HCEC 1CT (cell line): ENCODE measurements at places on chromosomes 1 and 21.

DNA sequence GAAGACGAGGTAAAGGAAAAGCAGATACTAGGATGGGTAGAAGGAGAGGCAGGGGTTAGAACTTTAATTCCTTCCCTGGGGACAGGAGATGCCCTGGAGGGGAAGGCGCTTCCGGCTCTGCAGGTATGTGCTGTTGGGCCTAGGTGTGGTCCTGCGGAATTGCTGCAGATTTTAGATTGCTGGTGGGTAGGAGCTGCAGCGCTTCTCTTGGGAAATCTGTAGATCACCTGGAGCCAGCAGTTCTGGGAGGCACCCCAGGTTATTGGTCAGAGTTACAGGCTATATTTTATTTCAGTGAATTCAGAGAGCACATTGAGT is 1.1 kb downstream of the MGST3 start:
- DNase-seq: no peak

DNA sequence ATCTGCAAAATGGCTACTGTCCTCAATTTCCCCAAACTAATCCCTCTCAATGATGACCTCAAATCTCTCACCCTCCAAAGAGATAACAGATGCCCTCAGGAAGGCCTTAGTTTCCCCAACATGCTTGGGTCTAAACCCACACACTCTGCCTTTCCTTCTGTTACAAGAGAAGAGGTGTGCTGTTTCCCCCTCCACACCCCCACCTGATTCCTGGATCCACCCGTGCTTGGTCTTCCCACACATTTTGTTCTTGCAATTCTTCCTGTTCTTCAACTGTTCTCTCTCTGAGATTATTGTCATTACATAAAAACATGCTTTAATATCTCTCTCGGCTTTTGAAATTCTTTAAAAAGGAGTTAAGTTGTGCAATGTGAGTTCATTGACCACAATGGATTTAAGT is 5.7 kb upstream of the CBR3 start:
- DNase-seq: no peak

- DNase-seq: peak; percentile 61
Observed at GRCh38 chr1:205144751-205145150, 23.0 kb upstream of the RBBP5 start.

DNA sequence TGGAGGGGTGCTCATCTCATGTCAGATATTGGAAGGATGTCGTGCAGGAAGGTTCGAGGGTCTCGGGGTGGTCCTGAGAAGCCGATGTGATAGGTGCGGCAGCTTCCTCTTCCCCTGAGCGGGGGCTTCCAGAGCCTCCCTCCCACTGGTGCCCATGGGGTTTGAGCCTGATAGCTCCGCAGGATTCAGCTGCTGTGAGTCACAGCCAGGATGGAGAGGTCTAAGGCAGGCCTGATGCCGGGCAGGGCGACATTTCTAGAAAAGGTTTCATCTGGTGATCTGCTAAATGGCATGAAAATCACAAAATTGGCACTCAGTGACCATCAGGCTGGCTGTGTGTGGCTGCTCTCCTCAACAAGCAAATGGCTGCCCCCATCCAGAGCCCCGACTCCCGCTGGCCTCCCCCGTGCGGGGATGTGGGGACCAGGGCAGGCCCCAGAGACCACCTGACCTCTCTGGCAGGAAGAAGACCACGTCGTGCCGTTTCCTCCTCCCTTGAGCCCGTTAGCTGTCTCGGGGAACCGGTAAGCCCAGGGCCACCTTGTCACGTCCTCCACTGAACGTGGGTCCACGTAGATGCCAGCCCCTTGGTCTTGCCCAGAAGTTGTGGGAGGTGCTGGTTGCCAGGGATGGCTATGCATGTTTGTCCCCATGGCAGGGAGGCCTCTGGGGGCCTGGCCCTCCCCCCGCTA is 66.1 kb downstream of the SKI start:
- no peak for DNase-seq

DNA sequence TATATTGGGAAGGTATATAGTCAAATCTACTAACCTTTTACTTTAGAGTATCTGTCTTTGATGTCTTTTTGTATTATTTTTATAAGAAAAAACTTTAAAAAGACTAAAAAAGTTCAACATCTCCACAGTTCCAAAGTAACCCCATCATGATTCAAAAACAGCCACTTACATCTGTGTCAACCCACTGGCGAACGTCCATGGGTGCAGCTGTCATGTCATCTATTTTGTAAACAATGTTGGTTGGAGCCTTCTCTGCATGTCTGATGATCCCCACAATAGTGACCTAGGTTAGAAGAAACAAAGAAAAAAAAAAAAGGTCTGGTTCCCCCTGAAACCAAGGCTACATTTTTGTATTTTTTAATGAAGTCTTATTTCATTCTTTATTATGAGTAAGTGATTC is 28.0 kb upstream of the SMPDL3B start:
- DNase-seq: no peak

- no peak for DNase-seq
Observed at GRCh38 chr1:2604844-2605508, 18.4 kb downstream of the PRXL2B start.

DNA sequence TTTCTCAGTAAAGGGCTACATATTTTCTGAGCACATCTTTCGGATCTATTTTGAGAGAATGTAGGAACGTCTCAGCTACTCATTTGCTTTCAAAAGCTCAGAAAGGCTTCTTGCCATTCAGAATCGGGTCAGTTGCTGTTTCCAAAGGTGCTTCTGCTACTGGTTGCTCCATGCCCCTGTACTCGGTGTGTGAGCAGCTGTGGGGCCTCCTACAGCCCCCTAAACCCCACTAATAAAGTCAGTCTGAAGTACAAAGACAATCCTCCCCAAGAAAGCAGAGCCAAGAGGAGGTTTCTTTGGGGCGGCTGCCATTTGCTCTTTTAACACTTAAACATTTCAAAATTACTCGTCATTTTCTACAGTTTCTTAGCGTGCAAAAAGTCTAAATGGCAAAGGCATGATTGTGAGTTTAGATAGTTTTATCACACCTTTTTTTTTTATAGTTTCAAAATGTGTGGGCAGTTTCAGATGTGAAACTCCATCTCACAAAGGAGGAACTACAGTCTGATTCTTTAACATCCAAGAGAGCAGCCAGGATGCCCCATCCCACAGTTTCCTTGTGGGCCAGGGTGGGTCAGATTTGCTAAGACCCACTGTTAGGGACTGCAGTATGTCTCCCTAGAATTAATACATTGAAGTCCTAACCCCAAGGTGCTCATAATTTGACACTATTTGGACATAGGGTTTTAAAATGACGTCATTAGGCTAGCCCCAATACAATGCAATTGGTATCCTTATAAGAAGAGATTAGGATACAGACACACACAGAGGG is 4.1 kb downstream of the RUNX1 start:
- no peak for DNase-seq

DNA sequence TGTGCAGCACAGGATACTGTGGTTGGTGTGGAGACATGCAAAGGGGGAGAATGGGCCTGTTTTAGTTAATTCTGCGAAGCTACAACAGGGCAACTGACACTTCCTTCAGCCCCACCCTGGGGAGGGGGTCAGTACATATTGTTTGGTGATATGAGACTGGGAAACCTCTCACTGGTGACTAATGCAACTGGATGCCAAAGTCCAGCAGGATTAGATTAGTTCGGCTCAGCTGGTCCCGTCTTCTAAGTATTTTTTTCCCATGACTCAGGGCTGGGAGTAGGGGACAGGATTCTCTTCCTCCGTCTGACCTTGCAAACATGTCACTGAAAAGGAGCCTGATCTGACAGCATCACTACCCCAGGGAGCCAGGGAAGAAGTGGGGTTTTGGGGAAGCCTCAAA is 43.0 kb downstream of the PLXNA2 start:
- DNase-seq: peak; percentile 78

- DNase-seq: no peak
Observed at GRCh38 chr1:27521861-27522431, 32.0 kb upstream of the WASF2 start.

GRCh38 chr1:199243423-199244061 is 604.7 kb downstream of the PTPRC start:
- peak; percentile 51 for DNase-seq

DNA sequence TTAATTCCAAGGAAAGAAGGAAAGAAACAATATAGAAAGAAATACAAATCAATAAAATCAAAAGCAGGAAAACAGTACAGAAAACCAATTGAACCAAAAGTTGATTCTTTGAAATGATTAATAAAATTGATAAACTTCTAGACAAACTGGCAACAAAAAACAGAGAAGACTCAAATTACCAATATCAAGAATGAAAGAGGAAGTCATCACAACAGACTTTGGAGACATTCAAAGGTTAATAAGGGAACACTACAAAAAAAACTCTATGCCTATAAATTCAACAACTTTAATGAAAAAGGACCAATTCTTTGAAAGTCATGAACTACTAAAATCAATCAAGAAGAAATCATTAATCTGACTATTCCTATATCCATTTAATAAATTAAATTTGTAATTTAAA is 329.3 kb upstream of the NR5A2 start:
- DNase-seq: no peak

- DNase-seq: no peak
Observed at GRCh38 chr1:110083866-110084226, 13.4 kb upstream of the ALX3 start.

- DNase-seq: no peak
Observed at GRCh38 chr1:54989473-54989872, 9.0 kb downstream of the TMEM61 start.

DNA sequence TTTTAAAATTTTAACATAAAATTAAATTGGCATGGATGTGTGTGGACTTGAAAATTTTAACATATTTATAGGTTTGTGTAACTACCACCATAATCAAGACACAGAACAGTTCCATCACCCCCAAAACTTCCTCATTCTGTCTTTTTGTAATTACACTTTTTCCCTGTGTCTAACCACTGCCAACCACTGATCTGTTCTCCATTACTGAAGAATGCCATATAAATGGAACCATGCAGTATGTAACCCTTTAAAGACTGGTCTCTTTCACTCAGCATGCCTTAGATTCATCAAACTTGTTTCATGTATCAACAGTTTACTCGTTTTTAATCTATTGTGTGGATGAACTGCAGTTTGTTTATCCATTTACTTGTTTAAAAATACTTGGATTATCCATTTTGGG is 13.0 kb upstream of the AHCYL1 start:
- no peak for DNase-seq

- peak; percentile 13 for DNase-seq
Observed at GRCh38 chr1:167617153-167618147, 12.6 kb upstream of the RCSD1 start.

GRCh38 chr1:221940631-221941030 is 198.7 kb upstream of the DUSP10 start:
- DNase-seq: no peak

DNA sequence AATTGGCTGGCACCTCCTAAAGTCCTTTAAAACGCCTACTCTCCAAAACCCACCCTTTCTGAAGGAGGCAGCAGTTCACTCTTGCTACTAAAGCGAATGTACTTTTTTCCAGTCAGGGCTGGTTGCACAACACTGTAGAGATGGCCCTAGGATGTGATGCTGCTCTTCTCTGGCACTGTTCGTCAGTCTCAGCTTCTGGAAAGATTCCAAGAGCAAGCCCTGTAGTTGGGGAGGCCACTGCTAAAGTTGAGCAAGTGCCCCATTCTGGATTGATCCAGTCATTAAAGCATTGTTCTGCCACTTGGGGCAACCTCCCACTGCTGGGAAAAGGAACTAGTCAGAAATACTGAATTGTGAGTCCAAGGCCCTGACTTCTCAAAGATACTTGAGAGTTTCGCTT is 28.5 kb upstream of the KCNQ4 start:
- no peak for DNase-seq

DNA sequence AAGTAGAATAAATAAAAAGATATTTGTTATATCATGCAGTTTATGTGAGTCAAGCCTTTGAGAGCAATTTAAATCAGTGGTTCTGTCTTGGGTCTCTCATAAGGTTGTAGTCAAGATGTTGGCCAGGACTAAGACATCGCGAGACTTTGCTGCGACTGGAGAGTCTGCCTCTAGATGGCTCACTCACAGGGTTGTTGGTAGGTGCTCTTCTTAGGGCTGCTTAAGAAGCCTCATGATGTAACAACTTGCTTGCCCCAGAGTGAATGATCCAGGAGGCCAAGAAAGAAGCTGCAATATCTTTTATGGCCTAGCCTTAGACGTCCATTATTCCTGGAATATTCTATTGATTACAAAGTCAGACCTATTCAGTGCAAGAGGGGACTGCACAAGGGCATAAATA is 73.1 kb upstream of the CACHD1 start:
- peak; percentile 26 for DNase-seq

DNA sequence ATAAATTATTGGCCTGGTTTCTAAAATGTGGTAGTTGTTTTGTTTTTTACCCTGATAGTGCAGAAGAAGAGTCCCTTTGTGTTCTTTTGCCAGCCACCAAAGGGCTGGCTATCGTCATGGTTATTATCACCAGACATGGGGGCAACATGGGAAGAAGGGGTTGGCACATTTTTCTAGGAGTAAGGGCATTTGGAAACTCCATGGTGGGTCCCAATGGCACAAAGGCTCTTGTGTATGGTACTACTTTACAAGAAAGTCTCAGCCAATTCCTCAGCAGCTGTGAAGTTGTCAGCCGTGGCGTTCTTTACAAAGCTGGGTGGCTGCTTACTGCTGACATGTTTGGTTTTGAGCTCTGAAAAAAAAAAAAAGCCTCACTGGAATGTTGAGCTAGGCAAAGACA is 330.4 kb upstream of the ESRRG start:
- no peak for DNase-seq

DNA sequence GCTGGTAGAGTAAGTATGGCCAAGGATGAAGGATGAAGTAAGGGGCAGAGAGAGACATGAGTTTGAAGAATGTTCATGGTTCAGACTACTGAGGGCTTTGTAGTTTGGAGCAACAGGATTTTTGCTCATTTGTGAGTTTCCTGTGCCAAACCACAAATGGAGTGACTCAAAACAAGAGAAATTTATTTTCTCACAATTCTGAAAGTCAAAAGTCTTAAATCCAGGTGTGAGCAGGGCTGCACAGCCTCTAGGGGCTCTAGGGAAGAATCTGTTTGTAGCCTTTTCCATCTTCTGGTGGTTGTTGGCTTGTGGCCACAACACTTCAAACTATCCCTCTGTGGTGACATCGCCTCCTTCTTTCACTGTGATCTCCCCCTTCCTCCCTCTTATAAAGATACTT is 58.9 kb downstream of the RHOU start:
- no peak for DNase-seq

GRCh38 chr1:181102841-181103240 is 14.3 kb downstream of the IER5 start:
- DNase-seq: no peak

- DNase-seq: no peak
Observed at GRCh38 chr1:20534659-20535417, 17.5 kb upstream of the FAM43B start.

GRCh38 chr1:201528631-201529252 is 10.2 kb upstream of the NAV1 start:
- DNase-seq: peak; percentile 27
